ENCODE measurements at places on chromosomes 6 and 20.

DNA sequence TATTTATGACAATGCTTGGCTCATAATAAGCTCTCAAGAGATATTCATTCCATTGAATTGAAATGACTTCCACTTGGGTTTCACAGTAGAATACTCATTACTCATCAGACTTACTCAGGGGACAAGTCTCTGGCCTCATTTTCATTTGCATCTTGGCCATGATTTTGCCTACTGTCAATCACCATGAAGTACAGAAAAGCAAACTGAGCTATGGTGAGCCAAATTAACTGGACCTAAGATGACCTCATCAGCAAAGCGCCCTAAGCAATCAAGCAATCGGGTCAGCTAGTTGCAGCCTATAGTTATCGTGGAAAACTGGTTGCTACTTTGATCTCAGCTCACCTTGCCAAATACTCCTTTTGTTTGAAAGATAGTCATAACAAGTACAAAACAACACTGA is 494.7 kb upstream of the SLC35B3 start:
- no peak for DNase-seq

DNA sequence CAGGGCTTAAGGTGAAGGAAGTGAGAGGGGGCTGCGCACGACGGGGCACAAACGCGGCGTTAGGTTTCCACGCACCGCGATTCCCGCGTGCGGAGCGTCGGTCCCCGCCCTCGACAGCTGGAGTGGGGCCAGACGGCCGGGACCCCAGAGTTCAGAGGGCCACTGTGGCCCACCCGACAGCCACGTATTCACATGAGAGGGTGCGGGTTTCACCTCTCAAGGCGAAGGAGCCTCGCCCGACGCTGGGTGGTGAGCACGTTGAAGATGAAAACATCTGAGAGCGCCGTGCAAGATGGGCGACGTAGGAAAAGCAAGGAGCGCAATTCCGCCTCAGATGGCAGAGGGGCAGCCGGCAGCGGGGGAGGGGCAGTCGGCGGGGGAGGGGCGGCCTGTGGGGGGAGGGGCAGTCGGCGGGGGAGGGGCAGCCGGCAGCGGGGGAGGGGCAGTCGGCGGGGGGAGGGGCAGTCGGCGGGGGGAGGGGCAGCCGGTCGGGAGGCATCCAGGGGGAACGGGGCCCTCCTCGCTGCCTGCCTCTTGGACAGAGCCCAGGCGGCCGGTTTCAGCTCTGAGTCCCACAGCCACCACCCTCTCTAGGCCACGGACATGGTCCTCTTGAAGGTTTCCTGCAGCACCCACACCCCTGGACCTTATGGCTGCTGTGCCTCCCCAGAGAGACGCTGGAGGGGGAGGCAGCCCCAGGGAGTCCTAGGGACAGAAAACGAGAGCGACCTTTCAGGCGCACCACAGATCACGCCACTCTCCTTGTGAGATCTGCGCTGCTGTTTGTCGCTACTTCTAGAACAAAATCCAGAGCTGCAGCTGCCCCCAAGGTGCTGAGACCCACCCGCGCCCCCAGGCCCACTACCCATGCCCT is 113.7 kb downstream of the DLL1 start:
- DNase-seq: no peak

GRCh38 chr20:45253261-45253660 is 1.1 kb downstream of the SLPI start:
- DNase-seq: no peak

DNA sequence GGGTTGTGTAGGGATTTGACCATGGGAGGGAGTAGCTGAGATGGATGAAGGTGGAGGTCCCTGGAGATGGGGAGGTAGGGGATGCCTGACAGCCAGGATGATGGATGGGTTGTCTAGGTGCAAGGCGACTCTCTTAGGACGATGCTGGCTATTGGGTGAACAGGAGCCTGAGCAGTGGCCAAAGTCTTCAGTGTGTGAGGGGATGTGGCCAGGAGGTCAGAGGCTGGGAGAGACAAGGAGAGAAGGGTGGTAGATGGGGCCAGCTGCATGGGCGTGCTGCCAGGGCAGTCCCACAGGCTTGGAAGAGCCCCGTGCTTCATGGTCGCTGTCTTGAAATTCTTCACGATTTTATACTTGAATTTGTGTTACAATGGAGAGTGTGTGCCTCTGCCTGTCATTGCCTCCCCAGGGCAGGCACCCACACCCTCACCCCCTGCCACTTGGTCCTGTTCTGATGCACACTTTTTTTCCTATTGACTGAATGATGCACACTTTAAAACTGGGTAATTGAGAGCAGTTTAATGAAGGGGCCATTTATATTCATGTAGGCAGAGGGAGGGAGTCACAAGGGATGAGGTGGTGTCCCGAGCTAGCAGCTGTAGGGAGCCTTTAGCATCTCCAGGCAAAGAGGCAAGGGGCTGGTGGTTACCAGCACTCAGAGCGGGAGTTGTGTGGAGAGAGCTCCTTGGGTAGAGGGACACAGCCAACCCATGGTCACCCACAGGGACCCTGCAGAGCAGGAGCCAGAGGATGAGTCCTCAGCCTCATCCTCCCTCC is 120.7 kb downstream of the DHX35 start:
- DNase-seq: no peak

DNA sequence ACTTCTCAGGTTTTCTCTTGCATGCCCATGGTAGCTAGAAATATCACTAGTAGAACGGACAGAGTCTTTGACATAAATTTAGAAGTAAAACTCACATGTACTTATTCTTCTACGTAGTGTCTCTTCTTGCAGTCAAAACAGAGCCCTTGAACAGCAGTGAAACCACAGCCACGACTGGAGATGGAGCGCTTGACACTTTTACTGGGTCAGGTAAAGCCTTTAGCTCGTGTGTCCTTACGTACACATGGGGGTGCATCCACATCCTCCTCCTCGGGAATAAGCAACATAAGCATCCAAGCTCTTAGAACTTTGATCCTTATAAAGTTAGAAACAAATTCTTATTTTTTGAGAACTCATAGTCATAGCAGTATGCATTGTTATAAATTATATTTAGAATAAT is 215.3 kb downstream of the EYA4 start:
- DNase-seq: no peak

DNA sequence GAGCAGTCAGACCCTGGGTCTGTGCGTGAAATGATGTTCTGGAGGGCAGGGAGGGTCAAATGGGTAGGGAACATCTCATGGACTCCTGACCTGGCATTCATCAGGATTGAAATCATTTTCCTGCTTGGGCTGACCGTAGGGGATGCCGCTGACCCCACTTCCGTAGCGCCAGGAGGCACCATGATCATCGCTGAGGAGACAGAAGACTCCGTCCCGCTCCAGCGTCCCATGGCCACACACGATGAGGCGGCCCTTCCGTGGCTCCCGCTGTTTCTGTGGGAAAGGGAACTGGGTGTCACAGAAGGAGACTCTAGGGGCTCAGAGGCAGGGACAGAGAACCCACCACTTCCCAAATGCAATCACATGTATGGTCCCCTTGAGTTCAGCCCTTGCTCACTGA is 2.3 kb downstream of the NEU1 start:
- no peak for DNase-seq

DNA sequence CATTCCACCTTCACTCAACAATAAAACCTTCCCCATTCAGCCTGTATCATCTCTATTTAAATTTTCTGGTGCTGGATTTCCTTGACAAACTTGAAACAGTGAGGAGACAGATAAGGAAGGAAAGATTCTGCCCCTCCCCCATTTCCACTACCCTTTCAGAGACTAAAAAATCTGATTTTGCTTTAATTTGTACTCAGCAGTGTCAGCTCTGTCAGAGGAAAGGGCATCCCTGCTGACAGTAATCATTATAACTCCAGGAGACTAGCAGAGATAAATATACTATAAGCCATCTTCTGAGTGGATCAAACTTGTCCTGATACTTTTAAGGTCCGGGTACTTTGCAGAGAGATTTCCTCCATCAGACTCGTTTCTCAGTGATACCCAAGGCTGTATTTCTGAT is 155.6 kb downstream of the SAMD5 start:
- no peak for DNase-seq

DNA sequence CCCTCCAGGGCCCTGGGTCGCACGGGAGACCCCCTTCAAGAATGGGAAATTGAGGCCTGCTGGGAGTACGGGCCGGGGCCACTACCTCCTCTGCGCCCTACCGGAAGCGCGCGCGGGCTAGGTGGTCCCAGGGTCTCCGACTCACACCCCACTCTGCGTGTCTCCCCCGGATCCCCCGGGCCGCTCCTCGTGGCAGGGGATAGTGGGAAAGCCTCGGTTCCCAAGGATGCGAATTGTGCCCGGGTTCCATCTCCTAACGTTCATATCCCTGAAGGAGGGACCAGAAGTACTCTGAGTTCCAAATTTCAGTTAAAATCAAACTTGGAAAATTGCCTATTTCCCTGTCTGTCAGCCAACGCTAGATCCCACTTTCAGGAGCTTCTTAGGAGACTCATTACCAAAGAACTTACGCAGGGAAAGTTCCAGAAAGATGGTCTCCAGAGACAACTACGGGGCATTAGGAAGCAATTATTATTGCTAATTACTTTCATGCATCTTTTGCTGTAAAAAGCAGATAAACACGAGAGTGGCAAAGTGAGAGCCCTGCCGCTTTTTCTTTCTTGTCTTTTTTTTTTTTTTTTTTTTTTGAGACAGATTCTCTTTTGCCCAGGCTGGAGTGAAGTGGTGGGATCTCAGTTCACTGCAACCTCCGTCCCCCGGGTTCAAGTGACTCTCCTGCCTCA is 858 bp downstream of the FAM83D start:
- peak; percentile 27 for DNase-seq

DNA sequence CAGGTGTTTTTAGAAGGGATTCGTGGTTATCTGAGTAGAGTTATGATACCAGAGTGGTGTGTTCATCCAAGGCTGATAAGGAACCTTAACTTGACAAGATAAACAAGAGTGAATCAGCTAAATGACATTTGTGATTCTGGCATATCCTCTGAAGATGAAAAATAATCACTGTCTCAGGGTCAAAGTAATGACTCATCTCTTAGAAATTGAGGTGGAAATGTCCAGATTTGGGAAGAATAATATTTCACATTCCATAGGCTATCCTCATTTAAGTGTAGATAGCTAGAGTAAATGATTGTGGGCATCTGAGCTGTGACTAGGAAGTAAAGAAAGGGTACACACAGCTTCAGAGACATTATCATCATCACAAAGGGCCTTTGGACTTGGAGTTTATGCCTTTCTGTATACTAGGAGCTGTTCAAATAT is 255.7 kb downstream of the GJA1 start:
- peak; percentile 44 for DNase-seq

GRCh38 chr20:62985444-62985778 is 21.4 kb downstream of the BHLHE23 start:
- DNase-seq: no peak

GRCh38 chr6:63441266-63441956 is 121.6 kb upstream of the LGSN start:
- no peak for DNase-seq

DNA sequence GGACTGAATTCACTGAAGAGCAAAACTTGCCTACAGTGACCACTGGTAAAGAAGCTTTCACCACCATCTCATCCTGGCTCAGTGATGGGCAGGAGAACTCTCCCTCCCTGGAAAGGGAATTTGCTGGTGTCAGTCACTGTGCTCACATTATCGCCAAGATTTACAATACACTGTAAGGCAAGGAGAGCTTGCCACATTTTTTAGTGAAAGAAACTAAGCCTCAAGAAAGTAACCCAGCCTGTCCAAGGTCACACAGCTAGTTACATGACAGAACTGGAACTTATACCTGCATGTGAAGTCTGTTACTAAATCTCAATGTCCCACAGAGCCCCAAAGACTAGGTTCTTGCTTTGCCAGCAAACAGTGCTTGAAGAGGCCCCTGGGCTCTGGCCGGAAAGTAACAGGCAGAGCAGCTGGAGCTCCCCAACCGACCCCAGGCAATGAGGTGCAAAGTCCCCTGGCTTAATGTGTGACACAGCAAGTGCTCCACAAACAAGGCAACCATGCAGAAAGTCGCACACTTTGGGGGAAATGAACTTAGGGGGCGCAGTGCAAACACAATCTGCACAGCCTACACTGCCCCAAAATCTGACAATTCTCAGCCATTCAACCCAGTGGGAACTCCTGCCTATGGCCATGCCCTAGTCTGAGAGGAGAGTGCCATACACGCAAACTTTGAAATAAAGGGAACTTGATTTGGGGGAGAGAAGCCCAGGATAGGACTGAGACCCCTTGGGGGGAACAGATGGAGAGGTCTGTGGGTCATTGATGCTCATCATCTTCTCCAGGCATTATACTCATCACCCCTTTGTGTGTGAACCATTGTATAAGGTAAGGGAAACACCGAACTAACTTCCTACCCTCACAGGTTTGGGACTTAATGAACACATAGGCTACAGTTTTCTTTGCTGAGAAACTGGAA is 1.9 kb downstream of the BCL2L1 start:
- DNase-seq: no peak

GRCh38 chr6:157379656-157380457 is 1.1 kb upstream of the ZDHHC14 start:
- peak; percentile 96 for DNase-seq

DNA sequence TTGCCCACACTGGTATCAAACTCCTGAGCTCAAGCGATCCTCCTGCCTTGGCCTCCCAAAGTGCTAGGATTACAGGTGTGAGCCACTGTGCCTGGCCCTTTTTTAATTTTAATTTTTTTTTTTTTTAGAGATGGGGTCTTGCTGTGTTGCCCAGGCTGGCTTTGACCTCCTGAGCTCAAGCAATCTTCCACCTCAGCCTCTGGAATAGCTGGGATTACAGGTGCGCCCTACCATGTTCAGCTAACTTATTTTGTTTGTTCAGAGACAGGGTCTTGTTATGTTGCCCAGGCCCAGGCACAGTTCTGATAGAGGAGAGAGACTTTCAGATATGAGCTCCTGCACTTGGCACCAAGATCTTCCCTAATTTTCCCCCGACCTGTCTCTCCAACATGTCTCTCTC is 8.1 kb downstream of the PSORS1C2 start:
- no peak for DNase-seq

GRCh38 chr20:34683667-34684066 is 6.8 kb upstream of the PIGU start:
- no peak for DNase-seq

DNA sequence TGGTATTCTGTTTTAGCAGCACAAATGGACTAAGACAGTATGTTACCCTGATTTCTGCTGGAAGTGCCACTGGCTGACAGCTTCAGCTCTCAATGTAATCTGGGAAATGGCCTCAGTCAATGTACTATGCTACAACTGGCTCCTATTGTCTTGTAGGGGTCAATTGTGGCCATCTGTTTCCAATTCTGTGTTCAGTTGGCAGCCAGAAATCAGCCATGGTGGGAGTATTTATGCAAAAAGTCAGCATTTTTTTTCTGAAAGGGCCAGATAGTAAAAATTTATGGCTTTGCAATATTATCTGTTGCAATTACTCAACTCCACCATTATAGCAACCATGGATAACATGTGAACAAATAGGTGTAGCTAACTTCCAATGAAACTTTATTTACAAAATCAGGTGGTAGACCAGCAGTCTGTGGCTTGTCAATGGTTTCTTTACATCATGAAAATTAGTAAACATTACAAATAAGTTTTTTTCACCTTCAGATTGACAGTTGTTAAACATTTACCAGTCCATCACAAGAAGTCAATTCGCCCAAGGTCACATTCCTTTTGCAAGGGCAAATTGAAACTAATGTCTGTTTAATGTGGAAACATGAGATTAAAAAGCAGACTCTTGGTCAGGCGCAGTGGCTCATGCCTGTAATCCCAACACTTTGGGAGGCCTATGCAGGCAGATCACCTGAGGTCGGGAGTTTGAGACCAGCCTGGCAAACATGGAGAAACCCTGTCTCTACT is 58.3 kb upstream of the TSHZ2 start:
- DNase-seq: no peak

- no peak for DNase-seq
These were observed 560.0 kb downstream of the C6orf118 start for GRCh38 chr6:164749221-164750064.

GRCh38 chr20:38855356-38855755 is 49.9 kb downstream of the PPP1R16B start:
- DNase-seq: peak; percentile 26

GRCh38 chr6:24761851-24762250 is 12.9 kb upstream of the GMNN start:
- DNase-seq: no peak
